NCI-H2081 treated with DMSO at 0.1 percent for 48 hours (cell line): ENCODE measurements at places on chromosomes 6 and 20.

DNA sequence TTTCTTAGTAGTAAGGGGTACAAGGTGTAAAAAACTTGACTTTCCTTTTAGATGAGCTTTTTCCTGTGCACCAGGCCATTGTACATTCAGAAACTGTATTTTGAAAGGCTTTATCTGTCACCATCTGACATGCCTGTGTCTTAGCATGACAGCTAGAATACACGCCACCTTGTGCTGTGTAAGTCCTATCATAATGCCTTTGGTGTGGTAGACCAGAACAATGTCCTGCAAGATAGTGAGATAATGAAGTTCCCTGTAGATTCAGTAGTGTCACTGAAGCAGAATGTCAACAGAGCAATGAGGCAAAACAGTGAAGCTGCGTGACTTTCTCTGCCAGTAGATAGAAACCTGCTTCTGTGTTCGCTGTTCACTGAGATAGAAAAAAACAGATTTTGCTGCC is 105.8 kb downstream of the JAG1 start:
- DNase-seq: no peak

DNA sequence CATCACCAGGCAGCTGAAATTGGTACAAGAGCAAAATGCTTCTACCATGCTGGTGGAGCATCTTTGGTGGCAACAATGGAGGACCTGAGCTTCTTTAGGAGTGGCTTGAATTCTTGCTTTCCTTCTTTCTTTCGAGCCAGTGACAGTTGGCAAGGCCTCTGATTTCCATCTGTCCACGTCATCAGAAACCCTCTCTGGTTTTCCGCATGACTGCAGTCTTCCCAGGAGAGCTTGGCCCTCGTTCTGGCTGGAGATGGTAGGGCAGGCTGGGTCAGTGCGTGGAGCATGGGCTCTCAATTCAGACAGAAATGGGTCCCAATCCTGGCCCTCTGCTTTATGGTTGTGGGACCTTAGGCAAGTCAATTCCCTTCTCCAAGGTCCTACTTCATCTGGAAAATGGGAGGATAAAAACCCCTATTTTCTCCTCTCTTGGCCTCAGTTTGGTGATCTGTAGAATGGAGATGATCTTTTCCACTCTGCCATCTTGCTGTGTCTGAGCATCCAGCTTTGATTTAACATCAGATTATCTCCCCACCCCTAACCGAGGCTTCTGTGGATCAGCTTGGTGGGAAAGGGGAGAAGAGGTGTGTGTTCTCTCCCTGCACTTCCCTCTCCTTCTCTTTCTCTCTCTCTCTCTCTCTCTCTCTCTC is 3.6 kb upstream of the BPIFB1 start:
- no peak for DNase-seq

- no peak for DNase-seq
Observed at GRCh38 chr6:89269252-89269651, 45.8 kb downstream of the GABRR2 start.

DNA sequence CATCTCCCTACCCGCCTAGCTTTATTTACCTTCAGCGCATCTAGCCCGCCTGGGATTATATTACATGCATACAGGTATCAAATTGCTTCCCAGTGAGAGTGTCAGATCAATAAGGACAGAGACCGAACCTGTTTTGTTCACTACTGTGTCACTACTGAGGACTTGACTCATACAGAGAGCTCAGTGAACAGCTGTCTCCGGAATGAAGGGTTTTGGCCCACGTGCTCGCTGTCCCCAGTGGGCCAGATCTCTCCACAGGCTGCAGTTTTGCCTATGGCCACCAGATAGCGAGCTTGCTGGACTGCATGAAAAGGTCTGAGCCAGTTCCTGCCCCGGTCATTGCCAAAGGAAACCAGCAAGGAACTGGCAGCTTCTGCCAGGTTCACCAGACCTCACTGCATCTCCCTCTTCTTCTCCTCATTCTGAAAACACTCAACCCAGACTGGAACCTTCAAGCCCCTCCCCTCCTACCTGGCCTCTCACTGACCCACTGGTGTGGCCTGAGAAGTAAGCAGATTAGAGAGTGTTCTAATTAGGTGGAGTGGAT is 150.8 kb downstream of the ZMYND8 start:
- no peak for DNase-seq

DNA sequence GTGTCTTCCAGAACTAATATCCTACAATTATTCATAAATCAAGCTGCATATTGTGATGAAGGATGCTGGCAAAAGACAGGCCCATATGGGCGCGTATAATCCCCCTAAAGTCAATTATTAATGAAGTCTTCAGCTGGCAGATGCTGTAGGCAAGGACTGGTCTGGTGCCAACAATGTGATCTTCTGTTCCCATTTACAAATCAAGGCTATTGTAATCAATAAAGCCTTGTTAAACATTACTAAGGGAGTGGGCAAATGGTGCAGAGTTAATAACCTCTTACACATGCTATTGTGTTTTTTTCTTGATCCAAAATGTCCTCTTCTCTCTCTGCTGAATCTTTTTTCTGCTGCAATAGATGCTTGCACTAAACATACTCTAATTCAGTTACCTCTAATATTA is 119.0 kb downstream of the ALDH8A1 start:
- DNase-seq: no peak

- DNase-seq: no peak
Observed at GRCh38 chr6:97423190-97423589, 140.2 kb upstream of the MMS22L start.

DNA sequence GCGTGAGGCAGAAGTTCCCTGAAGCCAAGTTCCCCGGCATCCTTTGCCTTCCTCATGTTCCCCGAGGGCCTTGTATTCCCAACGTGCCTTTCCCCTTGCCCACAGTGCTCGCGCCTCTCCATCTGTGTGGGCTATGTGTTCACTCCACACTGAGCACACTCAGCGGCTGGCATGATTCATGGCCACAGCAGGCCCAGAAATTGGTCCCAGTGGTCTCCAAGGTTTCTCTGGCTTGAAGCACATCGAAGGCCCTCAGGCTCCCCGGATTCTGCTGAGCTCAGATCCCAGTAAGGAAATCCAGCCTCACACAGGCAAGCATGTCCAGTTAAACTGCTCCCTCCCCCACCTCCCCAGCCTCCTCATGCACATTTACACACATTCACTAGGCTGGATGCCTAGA is 123.6 kb downstream of the ISM1 start:
- DNase-seq: no peak

DNA sequence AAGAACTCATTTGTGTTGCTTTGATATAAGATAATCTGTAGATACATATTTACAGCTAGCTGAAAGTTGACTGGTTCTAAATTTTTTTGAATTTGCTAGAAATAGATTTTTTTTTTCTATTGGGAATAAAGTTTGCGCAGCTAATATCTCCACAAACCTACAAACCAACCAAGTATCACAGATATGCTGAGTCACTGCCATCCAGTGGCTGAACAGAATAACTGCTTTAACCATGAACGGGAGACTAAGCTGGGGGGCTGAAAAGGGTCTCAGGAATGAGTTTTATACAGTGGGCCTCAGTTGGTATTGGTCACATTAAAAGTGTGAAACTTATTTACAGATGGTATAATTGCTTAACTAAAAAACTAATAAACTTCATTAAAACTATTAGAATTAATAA is 326.7 kb upstream of the CNR1 start:
- DNase-seq: no peak

DNA sequence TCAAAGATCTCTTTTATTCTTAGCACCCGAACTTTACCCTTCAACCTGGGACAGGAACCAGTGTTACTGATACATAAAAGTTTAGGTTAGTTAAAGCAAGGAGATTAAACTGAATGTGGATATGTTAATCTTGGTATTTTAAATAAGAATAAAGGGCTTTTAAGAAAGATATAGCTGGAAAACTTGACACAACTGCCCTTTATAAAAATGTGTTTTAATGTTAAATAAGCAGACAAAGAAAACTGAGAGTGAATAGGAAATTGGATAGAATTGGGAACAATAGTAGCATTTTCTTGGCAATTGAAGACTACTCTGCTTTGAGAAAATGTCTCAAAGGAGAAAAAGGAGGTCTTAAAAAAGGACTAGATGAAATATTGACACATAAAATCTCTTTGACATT is 45.9 kb upstream of the CRISP1 start:
- DNase-seq: no peak

GRCh38 chr6:158622545-158623190 is 21.9 kb downstream of the DYNLT1 start:
- no peak for DNase-seq

DNA sequence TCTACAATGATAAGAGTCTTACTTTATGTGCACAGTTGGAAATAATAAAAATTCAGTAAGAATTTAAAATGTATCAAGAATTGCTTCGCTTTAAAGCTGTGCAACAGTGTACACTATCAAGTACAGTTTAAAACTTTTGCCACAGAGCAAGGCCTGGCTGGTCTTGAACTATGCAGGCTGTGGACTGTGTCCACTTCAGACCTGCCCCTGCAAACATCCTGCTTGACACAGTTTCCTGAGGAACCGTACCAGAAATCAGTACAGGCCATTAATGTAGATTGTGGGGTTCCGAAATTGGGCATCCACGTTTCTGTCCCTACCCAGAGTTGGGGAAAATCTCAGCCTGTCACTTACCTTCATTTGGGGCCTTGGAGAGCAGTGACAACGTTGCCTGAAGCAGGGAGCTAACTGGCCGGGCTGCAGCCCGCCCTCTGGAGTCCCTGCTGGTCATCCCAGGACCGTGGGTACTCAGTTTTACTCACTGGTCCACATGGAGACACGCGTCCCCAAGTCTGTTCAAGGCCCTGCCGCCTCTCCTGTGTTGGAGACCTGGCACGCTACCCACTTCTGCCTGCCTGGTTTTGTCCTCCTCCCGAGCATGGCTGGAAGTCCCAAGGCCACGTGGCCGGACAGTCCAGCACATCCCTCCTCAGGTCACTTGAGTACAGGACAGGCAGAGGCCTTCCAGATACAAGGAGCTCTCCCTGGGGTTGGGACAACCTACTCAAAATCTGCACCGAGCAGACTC is 8.4 kb downstream of the NINL start:
- DNase-seq: no peak

DNA sequence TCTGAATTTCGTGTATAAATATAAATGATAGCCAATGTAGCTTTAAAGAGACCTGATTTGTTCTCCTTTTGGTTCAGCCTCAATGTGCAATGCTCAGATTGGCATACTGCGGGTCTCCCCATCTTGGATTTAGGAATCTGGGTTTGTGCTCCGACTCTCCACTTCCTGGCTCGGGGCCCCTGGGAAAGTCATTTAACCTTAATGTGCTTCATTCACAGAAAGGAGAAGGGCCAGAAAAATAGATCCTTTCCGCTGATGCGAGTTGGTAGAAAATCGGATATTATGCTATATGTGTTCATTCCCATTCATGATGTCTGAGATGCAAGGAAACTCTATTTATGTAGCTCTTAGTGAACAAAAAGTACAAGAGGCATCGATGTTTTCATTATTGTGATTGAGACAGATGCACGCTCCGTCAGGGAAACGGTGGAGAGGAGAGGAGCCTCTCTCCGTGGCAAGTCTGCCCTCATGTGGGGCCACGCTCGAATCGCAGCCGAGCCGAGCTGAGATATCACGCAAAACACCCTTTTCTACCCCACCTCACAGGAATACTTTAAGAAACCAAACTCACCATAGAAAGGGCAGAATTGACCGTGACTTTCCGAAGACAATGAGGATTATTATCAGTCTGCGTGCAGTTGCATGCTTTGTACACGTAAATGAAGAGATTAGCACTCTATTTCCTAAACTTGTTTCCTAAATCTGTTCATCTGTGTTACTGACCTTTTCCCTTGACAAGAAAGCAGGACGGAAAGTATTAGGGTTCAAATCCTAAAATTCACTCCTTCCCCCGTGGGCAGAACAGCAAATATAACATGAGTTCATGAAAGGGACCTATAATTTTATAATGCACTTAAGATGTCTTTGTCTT is 136.6 kb downstream of the COL9A1 start:
- DNase-seq: no peak
